ENCODE measurements at places on chromosomes 13 and 19.

DNA sequence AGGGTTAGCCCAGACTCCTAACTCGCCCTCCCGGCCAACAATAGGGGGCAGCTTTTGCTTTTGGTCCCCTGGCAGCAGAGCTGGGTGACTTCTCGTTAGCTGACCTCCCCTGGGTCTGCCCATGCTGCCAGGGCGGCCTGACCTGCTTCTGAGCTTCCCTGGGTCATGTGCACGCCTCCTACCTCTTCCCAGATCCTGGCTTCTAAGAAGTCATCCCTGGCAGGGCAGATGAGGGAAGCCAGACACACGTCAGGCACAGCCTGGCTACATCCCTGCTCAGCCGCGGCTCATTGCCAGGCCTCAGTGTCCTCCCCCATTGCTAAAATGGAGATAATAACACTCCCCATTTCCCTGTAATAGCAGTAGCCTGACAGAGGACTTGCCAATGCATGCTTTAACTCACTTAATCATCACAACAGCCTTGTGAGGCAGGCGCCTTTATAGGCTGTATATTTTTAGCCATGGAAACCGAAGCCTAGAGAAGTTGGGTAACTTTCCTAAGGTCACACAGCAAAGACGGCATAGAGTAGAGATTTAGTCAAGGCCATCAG lies 2.1 kb downstream of the KCNK6 start:
- DNase-seq: no peak

GRCh38 chr13:88424463-88424862 lies 753.3 kb downstream of the SLITRK5 start:
- DNase-seq: no peak

GRCh38 chr13:26601669-26602068 lies 44.2 kb downstream of the WASF3 start:
- DNase-seq: no peak

- DNase-seq: no peak
These were observed 1344.9 kb downstream of the UQCRFS1 start for GRCh38 chr19:27868007-27868406.

- no peak for DNase-seq
These were observed 878 bp upstream of the ADAMTSL5 start for GRCh38 chr19:1513499-1514294.

- no peak for DNase-seq
These were observed 8.2 kb upstream of the ZNF507 start for GRCh38 chr19:32337084-32337808.

DNA sequence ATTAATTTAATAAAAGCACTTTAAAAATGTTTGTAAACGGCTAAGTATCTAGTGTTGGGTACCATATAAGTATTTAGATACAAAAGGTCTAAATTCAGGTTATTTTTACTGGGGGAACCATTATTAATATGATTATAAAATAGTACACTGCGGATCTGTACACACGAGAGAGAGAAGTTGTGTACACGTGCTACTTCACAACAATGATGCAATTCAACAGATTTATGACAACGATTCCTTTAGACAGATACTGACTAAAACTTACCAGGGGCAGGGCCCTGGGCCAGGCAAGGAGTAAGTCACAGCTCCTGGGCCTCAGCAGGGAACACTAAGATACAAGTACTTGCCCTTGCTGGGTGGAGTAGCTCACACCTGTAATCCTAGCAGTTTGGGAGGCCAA lies 29.1 kb upstream of the TPTE2 start:
- no peak for DNase-seq

DNA sequence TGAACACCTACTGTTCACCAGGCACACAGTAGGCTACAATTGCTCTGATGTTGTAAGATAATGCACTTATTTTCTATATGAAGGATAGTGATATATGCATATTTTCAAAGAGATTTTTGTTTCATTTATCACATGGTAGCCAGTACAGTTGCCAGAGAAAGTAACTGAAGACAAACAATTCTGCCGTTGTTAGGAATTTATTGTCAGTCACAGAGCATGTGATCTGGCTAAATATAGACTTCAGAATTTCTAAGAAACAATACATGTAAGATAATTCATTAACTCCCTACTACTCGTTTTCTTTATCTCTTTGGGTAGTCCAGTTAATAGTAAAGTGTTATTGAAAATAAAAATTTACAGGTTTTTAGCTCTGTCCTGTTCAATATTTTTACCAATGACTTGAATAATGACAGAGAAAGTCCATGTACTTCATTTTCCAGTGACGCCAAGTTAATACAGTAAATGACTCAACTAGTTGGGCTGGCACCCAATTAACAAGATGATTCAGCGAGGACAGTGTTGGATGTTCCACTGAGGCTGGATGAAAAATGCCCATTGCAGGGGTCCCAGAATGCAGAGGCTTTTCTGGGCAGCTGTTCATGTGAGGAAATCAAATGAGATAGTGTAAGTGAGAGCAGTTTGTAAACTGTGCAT lies 35.6 kb downstream of the GJA3 start:
- DNase-seq: no peak

GRCh38 chr19:6381030-6381750 lies 5.5 kb upstream of the PSPN start:
- DNase-seq: no peak

GRCh38 chr13:101408992-101409656 lies 7.2 kb downstream of the NALCN start:
- no peak for DNase-seq

DNA sequence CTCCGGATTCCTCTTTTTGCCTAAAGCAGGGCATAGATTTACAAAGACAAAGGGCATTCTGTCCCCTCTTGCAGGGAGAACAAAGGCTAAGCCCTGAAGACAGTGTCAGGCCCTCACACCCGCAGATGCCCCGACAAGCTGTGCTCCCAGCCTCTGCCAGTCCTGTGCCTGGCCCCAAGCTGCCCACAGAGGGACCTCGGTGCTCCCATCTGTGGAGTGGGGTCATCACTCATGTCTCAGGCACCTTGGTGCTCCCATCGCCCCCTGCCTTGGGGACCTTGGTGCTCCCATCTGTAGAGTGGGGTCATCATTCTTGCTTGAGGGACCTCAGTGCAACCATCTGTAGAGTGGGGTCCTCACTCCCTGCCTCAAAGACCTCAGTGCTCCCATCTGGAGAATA lies 24.3 kb downstream of the C13orf46 start:
- no peak for DNase-seq

GRCh38 chr19:39949026-39949747 lies 14.8 kb upstream of the FCGBP start:
- DNase-seq: no peak

DNA sequence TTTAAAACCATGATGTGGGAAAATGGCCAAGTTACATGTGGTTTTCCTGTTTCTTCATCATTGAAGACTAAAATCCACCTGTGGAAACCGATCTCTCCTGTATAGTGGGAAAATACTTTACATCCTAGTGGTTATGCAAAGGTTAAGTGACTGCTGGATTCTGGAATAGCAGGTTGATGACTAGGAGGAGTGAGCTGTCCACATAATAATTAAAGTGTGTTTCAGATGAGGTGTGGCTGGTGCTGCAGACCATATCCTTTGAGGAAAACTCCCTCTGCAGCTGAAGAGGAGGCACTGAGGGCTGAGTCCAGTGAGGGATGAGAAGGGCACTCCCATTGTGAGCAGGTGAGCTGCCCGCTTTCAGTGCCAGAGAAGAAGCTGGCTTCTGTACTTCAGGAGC lies 43.2 kb downstream of the DCLK1 start:
- DNase-seq: no peak

DNA sequence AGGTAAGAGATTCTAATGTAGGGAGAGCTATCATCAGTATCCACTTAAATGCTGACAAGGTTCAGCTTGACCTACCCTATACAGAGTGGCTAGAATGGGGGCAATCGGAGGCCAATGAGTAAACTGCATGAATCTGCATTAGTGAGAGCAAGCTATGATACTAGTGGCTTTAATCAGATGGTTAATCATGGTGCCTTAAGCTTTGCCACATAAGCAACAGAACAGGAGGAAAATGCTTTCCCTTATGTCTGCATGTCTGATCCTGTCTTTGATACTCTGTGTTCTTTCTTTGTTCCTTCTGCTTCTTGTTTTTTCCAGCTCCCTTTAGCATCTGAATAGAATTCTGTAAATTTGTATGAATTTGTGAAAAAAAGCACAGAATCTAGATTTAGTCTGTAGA lies 91.1 kb downstream of the WDFY2 start:
- no peak for DNase-seq

Data from cortex of kidney (tissue), 1 donor.